Activated T-cell treated with anti-CD3 and anti-CD28 coated beads, Interleukin-2, amount 50 U/mL, for 72 hours (primary cell): ENCODE measurements at places on chromosomes 4 and X.

GRCh38 chrX:1545776-1546408 is 8.9 kb upstream of the P2RY8 start:
- no peak for DNase-seq

GRCh38 chrX:23327104-23327503 is 7.5 kb upstream of the PTCHD1 start:
- no peak for DNase-seq

DNA sequence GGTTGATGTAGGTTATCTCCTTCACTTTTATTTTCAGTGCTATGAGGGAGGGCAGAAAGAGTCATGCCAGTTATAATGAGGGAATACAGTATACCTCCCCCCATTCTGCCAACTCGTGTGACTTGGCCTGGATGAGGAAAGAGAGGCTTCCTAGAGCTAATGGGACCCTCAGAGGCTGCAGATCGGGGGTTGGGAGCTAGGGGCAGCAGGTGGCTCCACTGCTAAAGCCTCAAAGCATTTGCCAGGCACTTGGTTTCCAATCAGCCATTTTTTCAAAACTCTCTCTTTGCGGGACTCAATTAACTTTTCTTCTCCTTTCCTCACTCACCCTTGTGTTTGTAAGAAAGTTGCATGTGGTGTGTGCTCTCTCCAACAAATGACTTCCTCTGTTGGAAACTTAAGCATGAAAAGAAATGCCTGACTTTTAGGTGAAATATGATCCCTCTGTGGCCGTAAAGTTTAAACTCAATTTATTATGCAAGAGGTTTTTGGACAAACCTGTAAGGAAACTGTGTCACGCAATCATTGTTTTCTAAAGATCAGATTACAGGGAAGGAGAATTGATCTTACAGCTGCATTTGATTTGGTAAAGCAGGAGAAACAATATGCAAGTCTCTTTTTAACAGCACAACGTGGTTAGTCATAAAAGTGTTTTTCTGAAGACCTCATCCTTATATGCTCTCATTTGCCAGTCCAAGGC is 7.0 kb downstream of the SFRP2 start:
- DNase-seq: no peak

DNA sequence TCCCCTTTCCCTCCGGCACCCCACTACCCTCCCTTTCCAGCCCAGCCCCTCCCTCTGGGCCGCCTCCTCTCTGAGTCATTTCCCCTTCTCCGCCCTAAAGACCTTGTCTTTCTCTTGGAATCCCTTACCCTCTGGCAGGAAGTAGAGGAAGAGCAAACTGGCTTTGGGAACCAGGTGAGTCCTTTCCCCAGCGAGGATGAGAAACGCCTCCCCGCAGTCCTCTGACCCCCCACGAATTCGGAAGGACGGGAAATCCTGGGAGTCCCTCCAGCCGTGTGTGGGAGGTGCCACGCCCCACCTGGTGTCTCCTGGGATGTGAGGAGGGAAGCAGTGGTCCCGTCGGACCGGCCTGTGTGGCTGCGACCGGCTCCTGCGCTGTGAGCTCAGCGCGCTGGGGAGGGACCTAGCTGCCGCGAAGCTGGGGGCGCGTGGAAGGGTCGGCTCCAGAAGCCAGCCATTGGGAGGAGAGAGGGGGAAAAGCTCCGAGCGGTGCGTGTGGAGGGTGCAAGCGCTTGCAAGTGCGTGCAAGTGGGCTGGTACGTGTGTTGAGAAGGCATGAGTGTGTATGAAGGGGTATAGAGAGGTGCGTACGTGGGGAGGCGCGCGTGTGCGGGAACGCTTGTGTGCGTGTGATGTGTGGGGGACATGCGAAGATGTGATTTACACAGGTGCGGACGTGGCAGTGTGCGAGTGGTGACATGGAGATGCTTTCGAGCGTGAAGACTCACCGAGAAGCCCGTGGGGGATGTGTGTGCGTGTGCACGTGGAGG is 46.3 kb downstream of the TEX13B start:
- no peak for DNase-seq

DNA sequence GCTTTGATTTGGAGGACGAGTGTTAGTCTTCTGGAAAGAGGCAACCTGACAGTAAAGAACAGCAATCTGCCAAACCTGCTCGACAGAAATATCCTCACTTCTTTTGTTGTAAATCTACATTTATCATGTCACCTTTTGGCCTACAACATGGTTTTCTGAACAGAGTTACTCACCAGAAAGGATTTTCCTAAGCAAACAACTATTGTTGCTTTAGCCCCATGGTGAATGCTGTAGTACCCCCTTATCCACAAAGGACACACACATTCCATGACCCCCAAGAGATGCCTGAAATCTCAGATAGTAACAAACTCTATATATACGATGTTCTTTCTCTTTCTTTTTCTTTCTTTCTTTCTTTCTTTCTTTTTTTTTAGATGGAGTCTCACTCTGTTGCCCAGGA is 42.7 kb downstream of the TMEM150C start:
- no peak for DNase-seq

DNA sequence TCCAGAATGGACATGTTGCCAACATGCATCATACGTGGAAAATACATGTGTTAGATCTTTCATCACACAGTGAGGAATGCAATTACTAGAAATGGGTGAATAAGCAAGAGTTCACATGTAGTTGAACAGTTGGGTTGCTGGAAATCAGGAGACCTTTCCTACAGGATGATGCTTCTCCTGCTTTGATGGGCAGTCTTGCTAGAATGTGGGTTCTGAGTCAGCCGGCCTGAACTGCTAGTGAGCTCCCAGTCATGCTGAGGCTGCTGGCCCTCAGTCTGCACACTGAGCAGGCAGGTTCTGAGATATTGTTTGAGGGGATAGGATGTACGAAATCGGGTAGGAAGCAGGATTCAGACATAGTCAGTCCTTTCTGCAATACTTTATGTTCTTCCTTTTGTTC is 20.2 kb downstream of the MSL3 start:
- no peak for DNase-seq

DNA sequence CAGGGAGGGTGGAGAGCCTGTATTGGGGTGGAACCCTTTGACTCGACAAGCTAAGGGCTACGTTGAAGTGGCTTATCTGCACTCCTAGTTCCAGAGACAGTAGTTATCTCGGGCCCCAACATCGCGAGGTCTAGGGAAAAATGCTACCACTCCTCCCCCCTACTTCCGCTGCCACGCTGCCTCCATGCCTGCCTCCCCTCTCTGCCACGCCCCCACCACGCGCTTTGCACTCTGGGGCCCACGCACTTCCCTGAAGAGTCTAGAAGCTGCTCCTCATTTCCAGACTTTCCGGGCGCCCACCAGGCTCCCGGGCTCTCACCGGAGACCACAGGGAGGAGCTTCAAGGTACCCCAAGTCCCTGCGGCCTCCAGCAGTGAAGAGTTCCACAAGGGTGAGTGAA is at the start of gene PASD1:
TSS of gene PASD1 (plus strand) at position 227 of the 400 bp plus-strand sequence. CDS start 37,879 bp downstream, outside the sequence.
- DNase-seq: no peak

GRCh38 chr4:26821677-26822503 is 38.8 kb upstream of the STIM2 start:
- DNase-seq: no peak

- DNase-seq: no peak
Measured at GRCh38 chr4:2008671-2008920, 178 bp downstream of the NELFA start.

DNA sequence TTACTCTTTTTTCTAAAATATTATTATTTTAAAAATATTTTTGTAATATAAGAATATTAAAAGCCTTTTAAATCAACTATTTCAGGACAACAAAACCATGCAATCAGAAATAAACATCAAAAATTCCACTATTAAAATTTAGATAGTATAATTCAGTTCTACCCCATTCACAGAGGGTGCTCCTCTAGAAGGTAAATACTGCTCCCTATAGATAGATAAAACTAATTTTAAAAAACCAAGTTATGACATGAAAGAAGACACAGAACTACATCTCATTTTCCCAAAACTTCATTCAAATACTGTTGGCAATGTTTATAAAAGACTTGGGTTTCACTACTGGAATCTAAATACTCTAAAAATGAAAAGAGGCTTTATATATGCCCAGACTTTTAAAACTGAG is 219.3 kb downstream of the SPOCK3 start:
- no peak for DNase-seq

GRCh38 chrX:17390419-17390850 is 15.4 kb downstream of the NHS start:
- no peak for DNase-seq

DNA sequence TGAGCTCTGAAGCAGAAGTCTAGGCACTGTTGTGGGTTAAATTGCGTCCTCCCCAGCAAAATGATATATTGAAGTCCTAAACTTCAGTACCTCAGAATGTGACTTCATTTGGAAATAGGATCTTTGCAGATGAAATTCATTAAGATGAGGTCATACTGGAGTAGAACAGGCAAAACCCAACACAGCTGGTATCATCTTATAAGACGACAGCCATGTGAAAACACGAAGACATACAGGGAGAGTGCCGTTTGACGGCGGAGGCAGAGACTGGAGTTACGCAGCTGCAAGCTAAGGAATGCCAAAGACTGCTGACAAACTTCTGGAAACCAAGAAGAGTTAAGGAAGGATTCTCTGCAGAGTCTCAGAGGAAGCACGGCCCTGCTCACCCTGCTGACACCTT is 241.5 kb downstream of the MAML3 start:
- no peak for DNase-seq

DNA sequence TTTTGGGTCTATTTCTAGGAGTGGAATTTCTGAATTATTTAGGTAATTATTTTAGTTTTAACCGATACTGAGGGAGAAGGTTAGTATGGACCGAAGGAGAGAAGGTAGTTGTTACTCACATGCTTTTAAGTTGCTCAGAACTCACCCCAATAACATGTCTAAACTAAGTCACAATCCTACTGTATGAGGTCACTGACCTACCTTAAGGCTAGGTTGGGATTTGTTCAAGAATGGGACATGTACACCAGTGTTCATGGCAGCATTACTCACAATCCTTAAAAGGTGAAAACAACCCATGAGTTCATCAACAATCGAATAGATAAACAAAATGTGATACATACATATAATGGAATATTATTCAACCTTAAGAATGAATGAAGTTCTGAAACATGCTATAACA is 90.5 kb downstream of the MSN start:
- DNase-seq: no peak

DNA sequence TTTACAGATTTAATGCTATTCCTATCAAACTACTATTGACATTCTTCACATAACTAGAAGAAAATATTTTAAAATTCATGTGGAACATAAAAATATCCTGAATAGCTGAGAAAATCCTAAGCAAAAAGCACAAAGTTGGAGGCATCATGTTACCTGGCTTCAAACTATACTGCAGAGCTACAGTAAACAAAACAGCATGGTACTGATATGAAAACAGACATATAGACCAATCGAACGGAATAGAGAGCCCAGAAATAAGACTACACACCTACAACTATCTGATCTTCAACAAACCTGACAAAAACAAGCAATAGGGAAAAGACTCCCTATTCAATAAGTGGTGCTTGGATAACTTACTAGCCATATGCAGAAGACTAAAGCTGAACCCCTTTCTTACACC is 273.4 kb upstream of the GRIA3 start:
- DNase-seq: no peak

DNA sequence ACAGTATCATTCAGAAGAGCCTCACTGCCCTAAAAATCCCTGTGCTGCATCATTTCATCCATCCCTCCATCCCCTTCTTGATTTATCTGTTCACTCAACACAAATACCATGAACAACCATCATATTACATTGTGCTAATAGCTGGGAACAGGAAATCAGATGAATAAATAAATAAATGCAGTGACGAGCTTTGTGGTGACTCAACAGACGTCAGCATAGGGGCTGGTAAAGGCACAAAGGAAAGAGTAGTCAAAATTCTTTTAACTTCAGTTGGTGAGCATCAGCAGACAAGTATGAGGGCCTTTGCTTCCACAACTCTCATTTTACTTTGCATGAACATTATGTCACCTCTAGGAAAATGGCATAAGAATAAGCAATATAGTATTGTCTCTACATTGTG is 65.5 kb downstream of the EDNRA start:
- no peak for DNase-seq

GRCh38 chrX:131549011-131549410 is 5.1 kb downstream of the OR13H1 start:
- no peak for DNase-seq

DNA sequence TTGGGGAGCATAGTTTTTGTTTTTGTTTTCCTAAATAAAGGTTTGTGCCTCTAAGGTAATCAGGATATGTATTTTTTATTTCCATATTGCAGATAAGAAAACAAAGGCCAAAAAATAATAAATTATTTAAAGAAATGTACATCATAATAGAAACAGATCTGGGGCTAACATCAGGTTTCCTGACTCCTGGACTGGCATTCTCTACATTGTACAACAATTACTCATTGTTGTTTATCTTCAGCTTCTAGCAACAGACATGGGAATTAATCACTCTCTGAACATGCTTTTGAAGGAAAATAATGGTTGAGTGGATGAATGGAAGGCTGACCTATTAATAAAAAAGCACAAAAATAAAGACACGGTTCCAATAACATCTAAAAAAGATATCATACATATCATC is 146.2 kb downstream of the KCNIP4 start:
- no peak for DNase-seq

GRCh38 chr4:30614771-30615170 is 105.4 kb upstream of the PCDH7 start:
- DNase-seq: no peak

GRCh38 chr4:78864405-78865024 is 74.7 kb downstream of the PAQR3 start:
- DNase-seq: no peak

- DNase-seq: no peak
Measured at GRCh38 chr4:109184491-109184961, 117.9 kb downstream of the COL25A1 start.
